SK-N-SH (cell line): ENCODE measurements at places on chromosomes 4 and X. TPM values are rescaled to one million over a fixed set of nuclear protein-coding genes. Genes with fewer than 3 reads are reported as not detected.

DNA sequence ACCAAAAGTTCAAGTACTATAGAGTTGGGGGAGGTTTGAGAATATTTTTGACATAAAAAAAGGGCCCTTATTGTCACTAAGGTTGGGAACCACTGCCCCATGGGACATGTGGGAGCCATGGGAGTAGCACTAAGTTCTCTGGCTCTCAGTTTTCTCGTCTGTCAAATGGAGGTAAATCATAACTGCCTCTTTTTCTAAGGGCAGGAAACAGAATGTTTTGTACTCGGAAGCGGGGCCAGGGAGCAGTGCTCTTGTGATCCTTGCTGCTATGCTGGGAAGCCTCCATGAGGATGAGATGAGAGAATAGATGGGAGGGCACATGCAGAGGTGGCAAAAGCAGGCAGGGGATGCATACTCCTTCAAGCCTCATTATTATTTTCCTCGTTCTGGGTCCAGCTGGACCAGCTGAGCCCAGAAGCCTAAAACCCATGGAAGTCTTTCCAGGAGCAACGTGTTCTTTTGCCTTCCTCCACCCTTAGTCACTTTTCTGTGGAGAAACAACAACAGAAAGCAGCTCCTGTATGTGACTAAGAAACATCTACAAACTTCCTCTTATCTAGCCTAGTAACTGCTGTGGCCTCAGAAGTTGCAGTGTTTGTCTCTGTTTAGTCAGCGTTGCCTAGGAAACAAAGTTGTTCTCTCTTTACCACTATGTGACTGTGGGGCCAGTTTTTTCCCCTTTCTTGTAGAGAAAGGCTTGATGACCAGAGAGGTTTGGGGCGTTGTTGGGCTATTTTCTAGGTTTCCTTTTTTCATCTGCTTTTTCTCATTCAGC, 64.8 kb downstream of the TSC22D3 start:
- no peak for DNase-seq

Gene GJB1
- polyA plus RNA-seq = not detected in 2 replicates

Gene FAM47E
- polyA plus RNA-seq = 1.8 and 2.5 TPM in 2 replicates

- no peak for DNase-seq
Measured at GRCh38 chr4:58119298-58119697, 1009.1 kb upstream of the IGFBP7 start.

GRCh38 chrX:56833626-56834025, 104.6 kb downstream of the NBDY start:
- no peak for DNase-seq
